Stimulated activated CD8-positive, alpha-beta memory T cell treated with anti-CD3 and anti-CD28 coated beads, Interleukin-12 subunit alpha, Interleukin-12 subunit beta, amount 100 ng/mL, for 1 hour (primary cell): ENCODE measurements at places on chromosomes 16 and 17.

GRCh38 chr17:79001190-79002020 is 8.2 kb downstream of the CANT1 start:
- DNase-seq = no peak

DNA sequence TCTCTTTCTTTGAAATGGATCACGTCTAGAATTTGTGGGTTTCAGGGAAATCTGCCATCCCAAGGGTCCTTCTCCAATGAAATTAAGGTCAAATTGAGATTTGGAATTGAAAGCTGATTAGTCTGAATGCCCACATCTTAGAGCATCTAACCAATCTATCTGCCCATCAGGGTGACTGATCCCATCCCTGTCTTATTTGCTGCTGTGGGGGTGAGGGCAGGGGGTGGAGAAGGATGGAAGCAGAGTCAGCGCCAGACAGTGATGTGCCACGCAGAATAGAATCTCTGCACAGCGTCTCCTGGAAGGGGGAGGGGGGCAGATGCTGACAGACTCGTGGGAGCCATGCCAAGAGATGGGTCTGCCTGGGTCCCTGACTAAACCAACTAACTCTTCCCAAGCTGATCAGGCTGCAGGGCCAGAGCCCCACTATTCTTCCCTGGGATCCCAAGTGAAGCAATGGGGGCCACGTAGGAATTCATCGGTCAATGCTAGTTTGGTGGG is 32.1 kb downstream of the CDK5RAP3 start:
- DNase-seq = no peak

DNA sequence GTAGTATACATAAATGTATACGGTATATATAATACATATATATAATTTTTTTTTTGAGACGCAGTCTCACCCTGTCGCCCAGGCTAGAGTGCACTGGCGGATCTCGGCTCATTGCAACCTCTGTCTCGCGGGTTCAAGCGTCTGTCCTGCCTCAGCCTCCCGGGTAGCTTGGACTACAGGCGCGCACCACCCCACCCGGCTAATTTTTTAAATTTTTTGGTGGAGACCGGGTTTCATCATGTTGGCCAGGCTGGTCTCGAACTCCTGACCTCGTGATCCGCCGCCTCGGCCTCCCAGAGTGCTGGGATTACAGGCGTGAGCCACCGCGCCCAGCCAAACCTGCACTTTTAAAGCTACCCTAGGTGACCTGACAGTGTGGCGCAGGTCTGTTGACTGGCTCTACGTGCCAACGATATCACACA is 745 bp downstream of the PAM16 start:
- no peak for DNase-seq

DNA sequence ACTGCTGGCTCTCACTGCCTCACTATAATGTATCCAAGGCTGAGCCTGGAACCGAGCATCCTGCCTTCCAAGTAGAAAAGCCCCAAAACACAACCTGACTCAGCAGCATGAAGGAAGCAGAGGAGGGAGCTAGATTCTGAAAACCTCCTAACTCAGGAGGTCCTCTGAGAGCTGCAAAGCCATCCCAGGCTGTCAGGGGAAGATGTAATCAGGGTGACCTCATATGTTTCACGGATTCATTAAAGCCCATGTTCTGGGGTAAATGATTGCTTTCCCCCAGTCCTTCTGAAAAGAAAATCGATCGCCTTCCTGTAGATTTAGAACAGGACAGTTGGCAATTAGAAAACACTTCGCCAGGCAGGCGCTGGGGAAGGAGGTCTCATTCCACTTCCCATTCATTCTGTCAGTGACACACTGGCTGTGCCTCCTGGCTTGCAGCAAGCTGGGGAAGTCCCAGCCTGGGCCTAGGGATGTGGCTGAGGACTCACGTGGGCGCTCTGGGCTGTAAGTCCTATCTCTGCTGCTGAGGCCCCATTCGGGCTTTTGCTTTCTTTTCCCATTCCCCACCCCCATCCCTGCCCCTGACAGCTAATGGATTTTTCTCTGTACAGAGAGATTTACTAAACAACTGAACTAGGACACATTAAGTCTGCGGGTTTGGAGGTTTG is 75.7 kb upstream of the TMEM132E start:
- no peak for DNase-seq

DNA sequence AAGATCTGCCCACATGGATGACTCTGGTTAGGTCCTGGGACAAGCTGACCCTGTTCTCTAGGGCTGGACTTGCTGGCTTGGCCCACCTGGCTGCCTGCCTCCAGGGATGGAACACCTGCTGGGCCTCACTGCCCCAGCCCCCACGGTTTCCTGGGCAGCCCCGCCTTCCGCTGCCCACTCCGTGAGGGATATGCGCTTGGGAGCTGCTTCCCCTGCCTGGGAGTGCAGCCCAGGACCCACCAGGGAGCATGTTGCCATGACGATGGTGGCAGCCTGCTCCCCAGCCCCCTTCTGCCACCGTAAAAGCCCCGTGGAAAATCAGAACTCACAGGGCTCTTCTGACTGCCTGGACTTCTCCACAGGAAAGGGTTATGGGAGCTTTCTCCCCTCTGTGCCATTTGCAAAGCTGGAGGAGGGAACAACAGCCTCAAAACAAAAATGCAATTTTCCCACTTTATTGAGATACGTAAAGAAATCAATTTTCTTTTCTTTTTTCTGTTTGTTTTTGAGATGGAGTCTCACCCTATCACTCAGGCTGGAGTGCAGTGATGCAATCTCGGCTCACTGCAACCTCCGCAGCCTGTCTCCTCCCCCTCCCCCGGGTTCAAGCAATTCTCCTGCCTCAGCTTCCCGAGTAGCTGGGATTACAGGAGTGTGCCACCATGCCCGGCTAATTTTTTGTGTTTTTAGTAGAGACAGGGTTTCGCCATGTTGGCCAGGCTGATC is 18.0 kb upstream of the GAS7 start:
- no peak for DNase-seq

DNA sequence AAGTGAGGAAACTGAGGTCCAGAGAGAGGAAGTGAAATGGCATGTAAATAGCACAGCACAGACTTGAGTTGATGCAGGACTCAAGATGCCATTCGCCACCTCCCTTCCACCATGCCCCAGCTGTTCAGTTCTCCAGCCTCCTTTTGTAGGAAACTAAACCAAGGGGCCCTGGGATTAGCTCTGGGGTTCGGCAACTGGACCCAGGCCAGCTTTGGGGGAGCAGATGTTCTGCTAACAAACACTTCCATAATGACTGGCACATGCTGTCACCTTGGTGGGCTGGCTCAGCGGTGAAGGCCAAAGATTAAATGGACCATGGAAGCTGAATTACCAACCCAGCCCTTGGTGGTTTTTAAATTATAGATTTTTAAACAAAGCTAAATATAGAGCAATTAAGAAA is 77.0 kb downstream of the IRX6 start:
- DNase-seq = no peak

GRCh38 chr16:30009085-30009862 is 1.6 kb downstream of the DOC2A start:
- DNase-seq = no peak

- no peak for DNase-seq
Measured at GRCh38 chr17:70317421-70317820, 148.1 kb downstream of the KCNJ2 start.

GRCh38 chr16:64864232-64864809 is 257.5 kb downstream of the CDH11 start:
- DNase-seq = no peak

- DNase-seq = no peak
Measured at GRCh38 chr17:21463779-21464407, 87.7 kb downstream of the KCNJ12 start.

- no peak for DNase-seq
Measured at GRCh38 chr16:25097276-25097975, 14.1 kb upstream of the LCMT1 start.

GRCh38 chr17:37164057-37164456 is 211.7 kb upstream of the C17orf78 start:
- no peak for DNase-seq

GRCh38 chr17:77214328-77214727 is 73.6 kb downstream of the SEC14L1 start:
- DNase-seq = no peak

DNA sequence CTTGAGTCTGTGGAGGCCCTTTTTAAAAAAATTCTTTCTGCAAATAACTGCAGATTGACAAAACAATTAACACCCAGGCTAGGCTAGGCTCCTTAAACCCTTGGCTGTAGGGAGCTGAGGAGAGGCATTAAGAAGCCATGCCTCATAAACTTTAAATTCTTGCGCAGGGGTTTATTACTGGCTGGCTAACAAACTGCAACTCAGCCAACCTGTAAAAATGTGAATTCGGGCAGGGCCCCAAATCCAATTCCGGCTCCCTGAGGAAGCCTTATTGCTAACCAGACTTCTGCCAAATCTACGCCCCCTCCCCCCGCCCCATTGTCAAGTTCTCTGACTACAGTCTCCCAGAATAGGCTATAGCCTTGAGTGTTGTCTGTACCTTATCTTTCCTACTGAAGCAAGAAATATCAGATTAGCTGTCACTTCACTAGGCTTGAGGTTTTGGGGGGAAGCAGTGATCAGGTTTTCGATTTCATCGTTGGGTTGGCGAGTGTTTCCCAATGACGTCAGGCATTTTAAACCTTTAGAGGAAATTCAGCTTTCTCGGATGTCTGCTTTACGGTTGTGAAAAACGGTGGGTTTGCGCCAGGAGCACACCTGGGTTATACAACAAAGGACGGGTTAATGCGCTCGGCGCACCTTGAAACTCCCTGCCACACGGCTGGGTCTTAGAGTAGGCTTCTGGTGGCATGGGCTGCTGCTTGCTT is 2.0 kb downstream of the CDH3 start:
- no peak for DNase-seq

GRCh38 chr16:68417711-68418301 is 30.5 kb downstream of the SMPD3 start:
- DNase-seq = peak; percentile 52

- no peak for DNase-seq
Measured at GRCh38 chr16:86396422-86396821, 113.9 kb upstream of the FOXF1 start.

- no peak for DNase-seq
Measured at GRCh38 chr16:47995354-47995753, 160.4 kb downstream of the ABCC12 start.

DNA sequence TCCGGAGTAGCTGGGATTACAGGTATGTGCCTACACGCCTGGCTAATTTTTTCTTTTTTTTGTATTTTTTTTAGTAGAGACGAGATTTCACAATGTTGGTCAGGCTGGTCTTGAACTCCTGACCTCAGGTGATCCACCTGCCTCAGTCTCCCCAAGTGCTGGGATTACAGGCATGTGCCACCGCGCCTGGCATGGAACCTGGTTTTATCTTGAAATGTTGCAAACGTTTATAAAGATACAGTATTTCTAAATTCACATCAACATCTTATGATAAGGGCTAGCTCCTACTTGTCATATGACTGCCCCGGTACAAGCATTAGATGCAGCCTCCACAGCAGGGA is 1.5 kb upstream of the IST1 start:
- no peak for DNase-seq

- no peak for DNase-seq
Measured at GRCh38 chr16:55566432-55567175, at the start of gene CAPNS2. TSS of gene CAPNS2 (plus strand) at chr16:55566684. CDS start at chr16:55566757, 73 bp downstream.

GRCh38 chr17:50205963-50206505 is 4.6 kb upstream of the COL1A1 start:
- no peak for DNase-seq

DNA sequence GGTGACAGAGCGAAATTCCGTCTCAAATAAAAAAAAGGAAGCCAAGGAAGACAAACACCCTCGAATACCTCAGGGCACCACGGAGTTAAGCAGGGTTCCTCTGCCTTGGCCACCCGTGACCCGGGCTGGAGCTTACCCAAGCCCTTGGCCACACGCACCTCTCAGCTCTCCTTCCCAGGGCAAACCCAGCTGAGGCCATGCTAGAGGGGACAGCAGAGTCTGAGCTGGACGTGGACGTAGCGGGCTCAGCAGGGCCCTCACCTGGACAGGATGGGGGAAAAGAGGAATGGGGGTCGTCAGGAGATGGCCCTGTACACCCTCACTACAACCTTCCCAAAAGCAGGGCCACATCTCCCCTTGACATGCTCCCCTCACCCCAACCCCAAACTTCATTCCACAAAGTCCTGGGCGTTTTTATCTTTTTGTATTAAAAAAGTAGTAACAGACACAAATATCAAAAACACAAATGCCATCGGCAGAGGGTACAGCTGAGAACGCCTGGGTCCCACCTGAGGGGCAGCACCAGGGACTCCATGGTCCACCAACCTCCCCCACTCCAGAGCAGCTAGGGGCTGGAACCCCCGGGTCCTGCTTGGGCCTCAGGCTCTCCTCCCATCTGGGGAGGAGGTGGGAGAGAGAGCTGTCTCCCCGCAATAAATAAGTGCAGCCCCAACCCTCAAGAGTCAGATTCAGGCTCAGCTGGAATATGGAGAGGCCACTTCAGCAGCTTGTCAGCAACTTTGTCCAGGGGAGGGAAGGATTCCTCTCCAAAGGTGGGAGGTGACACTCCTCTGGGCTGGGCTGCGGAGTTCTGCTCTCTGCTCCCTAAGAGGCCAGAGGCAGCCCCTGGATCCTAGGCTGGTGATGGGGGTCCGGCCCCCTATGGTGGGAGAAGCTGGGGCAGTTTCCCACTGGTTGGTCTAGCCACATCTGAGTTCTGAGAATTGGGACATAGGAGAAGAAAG is 11.9 kb downstream of the PER1 start:
- DNase-seq = no peak

DNA sequence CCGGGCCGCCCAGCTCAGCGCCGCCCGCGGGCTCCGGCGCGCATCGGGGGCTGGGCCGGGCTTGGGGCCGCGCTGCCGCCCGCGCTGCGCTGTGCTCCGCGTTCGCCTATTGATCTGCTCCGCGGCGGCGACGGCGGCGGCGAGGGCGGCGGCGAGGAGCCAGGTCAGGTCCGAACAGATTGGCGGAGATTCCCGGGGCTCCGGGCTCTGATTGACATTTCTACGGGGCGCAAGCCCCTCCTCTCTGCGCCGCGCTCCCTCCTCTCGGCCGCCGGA is 559 bp downstream of the IRX3 start:
- DNase-seq = no peak

- DNase-seq = no peak
Measured at GRCh38 chr17:58335061-58335731, 6.6 kb upstream of the TSPOAP1 start.

DNA sequence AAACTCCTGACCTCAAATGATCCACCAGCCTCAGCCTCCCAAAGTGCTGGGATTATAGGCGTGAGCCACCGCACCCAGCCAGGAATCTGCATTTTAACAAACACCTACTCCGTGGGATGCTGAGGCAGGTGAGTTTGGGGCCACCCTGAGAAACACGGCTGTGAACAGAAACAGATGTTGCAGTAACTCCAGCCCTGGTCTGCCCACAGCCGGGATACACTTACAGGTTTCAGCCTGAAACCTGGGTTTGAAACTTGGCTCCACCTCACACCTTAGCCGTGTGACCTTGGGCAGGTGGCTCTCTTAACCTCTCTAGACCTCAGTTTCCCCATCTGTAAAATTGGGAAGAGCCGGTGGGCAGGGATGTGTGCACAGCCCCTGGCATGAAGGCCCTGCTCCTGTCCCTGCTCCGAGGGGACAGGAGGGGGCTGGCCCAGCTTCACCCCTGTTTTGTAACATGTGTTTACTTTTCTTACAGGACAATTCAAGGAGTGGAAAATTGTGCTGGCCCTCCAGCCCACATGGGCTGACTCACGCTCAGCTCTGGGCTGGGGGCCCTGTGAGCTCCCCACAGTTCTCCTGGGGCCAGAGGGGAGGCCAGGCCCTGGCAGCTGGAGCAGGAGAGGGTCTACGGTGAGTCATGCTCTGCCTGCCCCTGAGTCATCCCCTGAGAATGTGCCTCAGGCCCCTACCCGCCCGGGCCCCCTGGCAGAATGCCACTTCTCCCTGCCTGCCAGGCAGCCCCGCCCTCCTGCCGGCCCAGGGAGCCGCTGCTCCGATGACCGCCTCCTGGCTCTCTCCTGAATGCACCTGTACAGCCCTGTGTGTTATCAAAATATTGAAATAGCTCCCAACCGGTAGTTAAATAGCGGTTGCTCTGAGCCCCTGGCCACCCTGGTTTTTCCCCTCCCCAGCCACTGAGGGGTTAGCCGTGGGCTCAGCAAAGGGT is 7.7 kb upstream of the PPL start:
- no peak for DNase-seq
